ENCODE measurements at places on chromosomes 5 and 9.

DNA sequence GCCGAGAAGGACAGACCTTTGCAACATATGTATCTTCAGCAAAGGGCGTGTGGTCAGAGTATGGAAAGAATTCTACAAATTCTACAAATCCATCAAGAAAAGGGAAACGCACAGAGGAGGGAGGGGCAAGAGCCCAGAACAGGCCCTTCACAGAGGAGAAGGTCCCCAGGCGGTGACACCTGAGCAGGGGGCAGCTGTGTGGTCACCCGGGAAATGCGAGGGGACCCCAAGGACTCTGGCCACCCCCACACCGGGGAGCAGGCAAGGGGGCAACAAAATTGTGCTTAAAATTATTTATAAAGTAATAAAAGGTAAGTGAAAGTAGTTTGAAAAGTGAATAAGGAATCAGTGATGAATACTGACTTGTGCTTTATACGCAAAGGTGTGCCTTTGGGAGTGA, 17.6 kb downstream of the NACC2 start:
- no peak for DNase-seq

GRCh38 chr9:78009186-78009585, 22.4 kb downstream of the GNAQ start:
- DNase-seq = no peak

DNA sequence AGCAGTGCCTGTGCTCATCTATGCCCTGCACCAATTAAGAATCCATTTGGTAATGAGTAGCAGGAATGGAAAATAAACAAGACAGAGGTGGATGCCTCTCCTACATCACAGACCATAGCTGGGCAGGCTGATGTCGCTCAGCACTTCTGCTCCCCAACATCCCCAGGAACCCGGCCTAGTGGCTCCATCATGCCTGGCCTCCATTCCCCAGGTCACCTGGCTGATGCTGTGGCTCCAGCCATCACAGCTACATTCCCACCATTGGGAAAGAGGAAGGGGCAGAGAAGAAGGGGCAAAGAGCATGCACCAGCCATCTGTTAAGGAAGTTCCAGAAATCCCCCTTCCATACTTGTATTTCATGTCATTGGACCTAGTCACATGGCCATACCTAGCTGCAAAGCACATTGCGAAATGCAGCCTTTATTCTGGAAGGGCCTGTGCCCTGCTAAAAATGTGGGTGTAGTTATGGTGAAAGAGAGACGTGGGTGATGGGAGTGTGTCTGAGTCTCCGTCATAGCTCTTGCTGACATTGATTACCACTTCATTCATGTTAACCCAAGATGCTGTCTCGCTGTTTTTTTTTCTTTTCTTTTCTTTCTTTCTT, 86.1 kb upstream of the ADAMTS2 start:
- no peak for DNase-seq

DNA sequence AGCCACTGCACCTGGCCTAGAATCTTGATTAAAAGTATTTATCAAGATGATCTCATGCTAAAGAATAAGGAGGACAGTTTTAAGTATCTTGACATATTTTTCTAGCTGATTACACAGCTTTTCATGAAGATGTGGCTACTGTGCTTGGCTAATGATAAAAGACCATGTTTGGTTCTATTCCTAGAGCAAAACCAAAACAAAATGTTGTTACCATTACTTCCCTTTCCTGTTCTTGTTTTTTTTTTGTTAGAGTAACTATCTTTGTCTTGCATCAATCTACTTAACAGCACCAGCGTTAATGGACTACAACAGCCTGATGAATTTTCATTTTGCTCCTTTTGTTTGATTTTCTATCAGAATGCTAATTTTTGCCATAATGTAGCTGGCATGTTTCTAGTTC, 86.2 kb upstream of the DHFR start:
- no peak for DNase-seq

DNA sequence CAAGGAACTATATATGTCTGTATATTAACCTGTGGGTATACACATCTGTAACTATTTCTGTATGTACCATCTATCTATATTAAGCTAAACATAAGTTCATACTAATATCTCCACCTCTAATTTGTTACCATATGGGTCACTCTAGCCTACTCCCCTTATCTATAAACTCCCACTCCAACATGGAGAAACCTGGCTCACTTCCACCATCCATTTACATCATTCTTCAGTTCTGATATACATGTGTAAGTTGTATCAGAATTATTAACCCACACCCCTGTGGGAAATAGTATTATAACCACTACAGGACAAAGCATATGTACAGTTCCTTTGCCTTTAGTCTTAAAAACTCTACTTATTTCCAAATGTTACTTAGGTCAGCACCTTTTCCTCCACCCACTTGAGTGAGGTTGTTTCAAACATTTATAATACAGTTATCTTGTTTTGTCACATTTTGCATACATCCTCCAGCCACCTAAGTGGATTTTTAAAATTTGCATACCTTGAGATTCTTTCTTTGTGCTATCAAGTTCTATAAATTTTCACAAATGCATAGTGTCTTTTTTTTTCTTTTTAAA, 10.6 kb downstream of the NDFIP1 start:
- DNase-seq = no peak

GRCh38 chr9:110638381-110638954, 30.1 kb upstream of the MUSK start:
- DNase-seq = no peak

DNA sequence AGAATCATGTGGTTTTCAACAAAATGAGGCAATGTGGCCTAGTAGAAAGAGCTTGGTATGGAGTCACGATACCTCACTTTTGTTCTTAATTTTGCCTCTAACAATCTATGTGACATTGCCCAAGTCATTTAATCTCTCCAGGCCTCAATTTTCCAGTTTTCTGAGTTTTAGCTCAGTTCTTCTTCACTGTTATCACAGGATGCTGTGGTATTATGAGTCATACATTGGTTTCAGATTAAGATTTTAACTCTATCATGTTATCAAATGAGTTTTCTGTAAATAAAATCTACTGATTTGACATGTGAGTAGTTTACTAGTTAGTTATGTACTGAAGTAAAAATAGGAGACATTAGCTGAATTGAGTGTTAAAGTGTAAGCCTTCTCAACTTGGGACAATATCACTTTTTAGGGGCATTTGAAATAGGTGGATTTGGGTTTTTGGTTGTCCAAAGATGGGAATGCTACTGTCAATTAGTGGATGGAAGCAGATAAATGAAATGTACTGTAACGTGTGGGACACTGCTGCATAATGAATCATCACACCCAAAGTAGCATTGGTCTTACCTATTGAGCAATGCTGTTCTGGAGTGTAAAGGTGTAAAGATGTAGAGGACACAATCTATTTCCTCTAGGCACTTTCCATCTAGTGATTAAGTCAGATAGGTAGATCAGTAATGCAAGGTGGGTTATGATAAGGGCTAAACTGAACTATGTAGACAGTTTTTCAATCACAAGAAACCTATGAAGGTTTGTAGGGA, 73.3 kb downstream of the NNT start:
- no peak for DNase-seq

DNA sequence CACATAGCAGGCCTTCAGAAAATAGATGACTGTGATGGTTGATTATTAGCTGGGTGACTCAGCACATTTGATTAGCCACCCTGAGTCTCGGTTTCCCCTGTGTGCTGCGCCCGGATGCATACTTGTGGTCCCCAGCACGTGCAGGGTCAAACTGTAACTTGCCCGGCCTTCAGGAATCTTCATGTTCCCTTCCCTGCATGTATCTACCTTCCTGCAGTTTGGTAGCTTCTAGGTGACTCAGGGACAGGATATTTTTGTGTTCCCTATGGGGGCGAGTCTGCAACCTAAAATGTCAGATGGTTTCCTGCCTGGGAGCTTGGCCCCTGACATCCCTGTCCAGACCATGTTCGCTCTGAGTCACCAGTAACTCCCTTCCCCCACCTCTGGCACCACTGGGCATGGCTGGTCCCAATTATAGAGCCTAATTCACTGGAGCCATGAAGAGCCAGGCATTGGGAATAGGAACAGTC, 13.2 kb downstream of the PTGS1 start:
- no peak for DNase-seq

DNA sequence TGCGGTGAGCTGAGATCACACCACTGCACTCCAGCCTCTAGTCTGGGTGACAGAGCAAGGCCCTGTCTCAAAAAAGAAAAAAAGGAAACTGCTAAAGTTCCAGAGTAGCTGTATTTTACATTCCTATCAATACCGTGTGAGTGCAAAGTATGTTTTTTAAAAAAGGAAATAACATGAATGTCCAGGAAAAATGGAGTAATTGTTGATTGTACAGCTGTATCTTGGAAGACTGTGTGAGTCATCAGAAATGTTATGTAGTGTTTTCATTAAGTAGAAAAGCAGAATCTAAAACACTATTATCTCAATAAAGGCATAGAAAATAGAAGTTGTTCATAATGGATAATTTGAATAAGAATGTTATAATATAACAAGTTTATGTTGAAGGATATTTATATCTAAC, 53.9 kb downstream of the ZCCHC7 start:
- no peak for DNase-seq

DNA sequence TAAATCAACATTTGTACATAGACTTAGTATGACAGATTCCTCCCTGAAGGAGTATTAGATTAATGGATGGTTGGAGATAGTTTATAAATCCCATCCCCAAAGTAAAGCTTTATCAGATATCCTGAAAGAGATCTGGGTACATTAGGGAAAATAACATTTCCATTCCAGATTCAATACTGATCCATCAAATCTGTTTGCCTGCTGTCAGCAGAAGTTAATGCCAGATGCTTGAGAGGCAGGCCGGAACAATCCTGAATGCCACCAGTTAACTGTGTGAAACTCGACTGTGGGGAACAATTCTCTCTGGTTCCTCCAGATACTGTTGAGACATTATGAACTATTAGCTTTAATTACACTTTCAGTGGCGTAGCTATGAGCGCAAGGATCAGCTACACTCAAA, 1166.8 kb downstream of the MAT2B start:
- no peak for DNase-seq

- DNase-seq = no peak
These were observed 55.8 kb downstream of the NUP214 start for GRCh38 chr9:131181091-131181681.

DNA sequence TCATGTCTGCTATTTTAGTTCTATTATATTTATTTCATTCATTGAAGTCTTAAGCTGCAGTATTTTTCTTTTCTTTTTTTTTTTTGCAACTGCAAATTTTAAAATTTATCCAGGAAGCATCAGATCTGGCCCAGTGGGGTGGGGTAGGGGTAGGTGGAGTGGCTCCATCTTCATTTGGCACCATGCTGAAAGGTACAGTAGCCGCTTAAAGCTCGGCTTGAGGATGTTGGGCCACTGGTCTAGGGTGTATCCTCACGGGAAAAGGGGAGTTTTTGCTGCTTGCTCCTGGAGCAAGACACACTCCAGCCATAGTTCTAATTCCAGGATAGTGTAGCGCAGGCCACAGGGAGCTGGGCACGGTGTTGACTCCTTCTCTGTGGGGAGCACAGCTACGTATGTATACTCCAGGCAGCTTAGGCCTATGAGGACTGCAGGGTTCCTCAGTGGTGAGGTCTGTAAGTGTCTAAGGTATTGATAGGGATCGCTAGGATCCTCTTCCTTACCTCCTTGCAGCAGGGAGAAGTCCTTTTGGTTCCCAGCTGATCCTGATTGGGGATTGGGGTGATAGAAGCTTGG, 22.7 kb downstream of the RCL1 start:
- DNase-seq = no peak

DNA sequence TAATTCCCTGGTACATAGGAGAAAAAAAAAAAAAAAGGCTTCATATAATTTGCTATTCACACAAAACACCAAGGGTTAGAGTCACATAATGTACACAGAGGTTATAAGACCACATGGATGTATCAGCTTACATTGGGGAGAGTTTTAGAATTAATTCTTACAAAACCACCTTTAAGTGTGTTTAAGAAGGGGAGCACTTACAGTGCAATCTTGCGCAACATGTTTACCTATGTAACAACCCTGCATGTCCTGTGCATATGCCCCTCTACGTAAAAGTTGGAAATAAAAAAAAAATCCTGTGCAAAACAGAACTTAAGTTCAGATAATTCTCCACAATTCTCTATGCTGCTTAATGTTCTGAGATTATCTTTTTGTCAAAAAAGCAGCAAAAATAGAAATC, 190.0 kb downstream of the DENND1A start:
- DNase-seq = no peak

GRCh38 chr9:126354887-126355770, 28.5 kb downstream of the MVB12B start:
- DNase-seq = no peak

DNA sequence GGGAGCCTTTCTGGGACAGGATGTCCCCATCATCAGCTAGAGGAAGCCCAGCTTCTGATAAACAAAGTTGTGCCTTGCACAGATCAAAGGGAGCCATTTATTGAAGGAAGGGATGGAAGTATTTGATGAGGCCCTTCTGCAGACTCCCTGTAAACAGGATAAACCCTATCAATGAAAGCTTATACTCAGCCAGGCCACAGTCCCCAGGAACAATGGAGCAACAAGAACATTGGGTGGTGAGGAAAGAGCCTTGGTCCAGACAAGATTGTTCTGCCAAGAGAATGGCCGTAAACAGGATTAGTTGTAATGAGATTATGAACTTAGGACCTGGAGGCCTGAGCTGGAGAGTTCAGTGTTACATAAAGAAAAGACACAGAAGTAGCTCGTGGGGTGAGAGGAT, 40.5 kb upstream of the LIFR start:
- DNase-seq = no peak

DNA sequence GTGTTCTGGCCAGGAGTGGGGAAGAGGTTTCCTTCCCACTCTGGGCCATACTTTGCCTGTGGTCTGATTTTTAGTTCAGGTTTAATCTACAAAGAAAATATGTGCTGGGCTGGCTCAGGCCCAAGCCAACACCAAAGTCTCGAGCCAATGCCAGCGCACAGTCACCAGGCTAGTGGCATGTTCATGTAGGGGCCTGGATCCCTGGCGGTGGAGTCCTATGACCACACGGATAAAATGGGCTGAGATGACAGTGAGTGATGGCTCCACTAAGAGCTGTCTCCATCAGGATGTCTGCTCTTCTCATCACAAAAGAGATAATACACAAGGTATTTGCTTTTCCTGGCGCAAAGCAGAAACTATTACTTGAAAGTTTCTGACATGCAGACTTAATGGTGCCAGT, 92.9 kb upstream of the PTPN3 start:
- DNase-seq = no peak

DNA sequence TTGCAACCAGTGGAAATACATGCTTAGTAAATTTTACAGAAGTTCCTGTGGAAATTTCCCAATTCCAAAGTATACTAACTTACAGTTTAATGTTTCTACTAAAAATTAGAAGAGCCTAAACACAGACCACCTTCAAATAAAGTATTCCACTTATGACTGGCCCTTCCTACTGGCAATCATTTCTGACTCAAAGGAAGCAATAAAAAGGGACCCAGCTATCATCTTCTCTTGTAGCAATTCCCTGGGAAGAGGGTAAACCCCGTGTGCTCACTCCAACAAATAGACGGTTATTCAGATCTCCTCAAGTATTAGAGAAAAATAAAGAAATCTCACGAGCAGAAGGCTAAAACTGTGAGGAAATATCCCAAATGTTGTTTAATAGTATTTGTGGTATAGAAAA, 43.3 kb downstream of the GOLPH3 start:
- no peak for DNase-seq

Data from progenitor cell of endocrine pancreas (in vitro differentiated cells).